Activated CD4-positive, alpha-beta memory T cell treated with anti-CD3 and anti-CD28 coated beads for 36 hours (primary cell): ENCODE measurements at places on chromosomes 1 and 21. TPM values are rescaled to one million over a fixed set of nuclear protein-coding genes. Genes with fewer than 3 reads are reported as not detected.

DNA sequence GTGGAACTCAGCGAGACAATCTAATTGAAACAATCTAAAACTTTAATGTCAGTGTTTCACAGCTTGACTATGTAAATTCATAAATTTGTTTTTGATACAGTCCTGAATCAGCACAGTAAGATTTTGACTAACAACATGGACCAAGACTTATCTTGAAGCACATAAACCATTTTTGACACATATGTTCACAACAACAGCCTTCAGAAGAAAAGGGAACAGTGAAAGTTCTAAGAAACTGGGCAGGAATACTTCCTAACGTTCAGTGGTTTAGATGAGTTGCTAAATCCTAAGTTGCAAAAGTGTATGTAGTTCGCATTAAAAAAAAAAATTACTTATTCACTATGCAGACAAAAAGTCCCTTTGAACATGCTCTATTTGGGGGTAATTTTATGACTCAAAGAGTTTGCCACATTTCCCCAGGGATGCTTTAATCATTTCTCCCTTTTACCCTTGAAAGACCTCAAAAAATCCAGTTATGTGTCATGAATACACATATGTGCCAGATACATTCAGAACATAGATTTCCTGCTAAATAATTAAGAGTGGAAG, 120.2 kb downstream of the MRPL39 start:
- no peak for DNase-seq

SOX13 gene
- 5.8 TPM for total RNA-seq

DNA sequence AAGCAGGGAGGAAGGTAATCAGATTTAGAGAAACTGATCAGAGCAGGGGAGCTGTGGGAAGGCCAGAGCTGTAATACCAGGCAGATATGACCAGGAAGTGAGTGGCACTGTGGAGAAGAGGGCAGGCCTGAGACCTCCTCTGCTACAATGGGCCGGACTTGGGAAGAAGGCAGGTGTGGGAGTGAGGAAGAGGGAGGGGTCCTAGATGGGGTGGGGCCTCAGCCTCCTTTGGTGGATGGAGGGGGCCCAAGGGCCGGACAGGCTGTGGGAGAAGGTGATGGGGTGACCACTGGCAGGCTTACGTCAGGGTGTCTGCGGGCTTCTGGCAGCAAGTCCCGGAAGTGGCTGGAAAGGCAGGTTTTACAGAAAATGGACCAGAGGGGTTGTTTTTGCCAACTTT, 5.0 kb upstream of the HPCA start:
- no peak for DNase-seq

- DNase-seq: peak; percentile 48
These were observed 38.1 kb upstream of the SYT14 start for GRCh38 chr1:209899948-209900347.

LHX8 gene
- not detected for total RNA-seq

GRCh38 chr21:42439284-42440186, 35.8 kb downstream of the UBASH3A start:
- peak; percentile 75 for DNase-seq

DNA sequence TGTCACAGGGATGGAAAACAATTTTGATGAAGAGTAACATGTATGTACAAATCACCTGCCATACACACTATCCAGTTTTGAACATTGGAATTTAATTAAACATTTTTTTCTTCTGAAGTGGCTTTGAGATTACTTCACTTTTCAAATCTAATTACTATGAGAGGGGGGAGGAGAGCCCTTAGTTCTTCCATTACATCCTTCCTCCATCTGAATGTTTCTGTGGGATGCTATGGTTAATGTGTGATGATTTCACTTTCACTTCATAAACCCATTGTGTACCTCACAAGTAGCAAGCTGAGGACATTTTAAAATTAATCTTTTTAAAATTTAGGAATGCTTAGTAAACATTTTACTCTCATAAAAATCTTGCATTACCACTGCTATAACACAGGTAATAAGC, 156.9 kb downstream of the RUNX1 start:
- DNase-seq: no peak

LCE1A gene
- not detected for total RNA-seq

GRCh38 chr1:153805886-153806719, 30.9 kb downstream of the SLC27A3 start:
- no peak for DNase-seq

DNA sequence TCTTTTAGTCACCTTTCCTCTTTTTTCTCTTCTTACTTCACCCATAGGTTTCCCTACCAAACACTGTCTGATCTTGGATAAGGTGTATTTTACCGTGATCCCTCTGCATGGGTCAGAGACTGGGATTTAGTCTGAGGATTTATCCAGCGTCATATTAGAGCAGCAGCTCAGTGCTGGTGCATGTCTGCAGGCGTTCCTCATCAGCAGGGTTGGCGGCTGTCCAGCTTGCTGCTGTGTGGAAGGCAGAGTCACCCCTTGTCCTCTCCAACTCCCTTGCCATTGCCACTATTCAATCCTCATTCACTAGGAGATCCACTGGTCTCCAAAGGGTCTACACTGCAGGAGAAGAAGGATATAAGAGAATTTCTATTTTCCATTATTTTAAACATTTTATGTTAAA, 7.3 kb upstream of the FAM78B start:
- no peak for DNase-seq

GRCh38 chr1:214086945-214087344, 99.2 kb downstream of the PROX1 start:
- no peak for DNase-seq

TMEM240 gene
- 0.29 TPM for total RNA-seq

DNA sequence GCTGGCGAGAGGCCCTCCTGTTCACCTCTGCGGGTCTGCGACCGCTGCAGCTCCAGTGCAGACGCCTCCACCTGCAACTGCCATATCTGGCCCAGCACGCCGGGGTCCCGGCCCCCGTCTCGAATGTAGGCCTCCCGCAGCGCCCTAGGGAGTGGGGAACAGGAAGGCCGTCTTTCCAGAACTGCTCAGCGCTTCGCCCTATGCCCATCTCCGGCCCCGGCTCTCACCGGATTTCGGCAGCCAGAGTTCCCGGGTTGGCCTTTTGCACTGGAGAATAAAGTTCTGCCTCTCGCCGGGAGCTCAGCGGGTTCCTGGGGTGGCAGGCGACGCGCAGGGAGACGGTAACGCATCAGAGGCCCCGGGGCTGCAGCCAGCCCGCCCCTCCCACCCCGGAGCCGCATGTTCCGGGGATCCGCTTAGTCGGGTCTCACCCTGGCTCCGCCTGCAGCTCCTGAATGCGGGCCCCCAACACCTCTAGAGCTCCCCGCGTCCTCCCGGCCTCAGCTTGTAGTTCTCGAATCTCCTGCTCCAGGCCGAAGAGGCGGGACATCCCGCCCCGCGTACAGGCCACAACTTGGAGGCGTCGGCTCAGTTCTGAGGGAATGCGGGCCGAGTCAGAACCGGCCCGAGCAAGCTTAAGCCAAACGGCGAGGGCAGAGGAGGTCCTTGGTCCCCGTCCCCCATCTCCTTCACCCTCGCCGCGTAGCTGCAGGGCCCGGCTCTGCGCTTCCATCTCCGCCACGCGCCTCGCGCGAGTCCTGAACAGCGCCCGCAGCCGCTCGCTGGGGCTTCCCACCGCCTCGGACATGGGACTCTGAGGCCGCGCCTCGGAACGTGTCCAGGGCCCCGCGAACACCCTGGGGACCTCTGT, 1.1 kb downstream of the CCDC17 start:
- no peak for DNase-seq

GRCh38 chr21:42042651-42043050, 28.5 kb upstream of the UMODL1 start:
- DNase-seq: no peak

GRCh38 chr1:27203946-27204345, 30.5 kb upstream of the WDTC1 start:
- no peak for DNase-seq

DNA sequence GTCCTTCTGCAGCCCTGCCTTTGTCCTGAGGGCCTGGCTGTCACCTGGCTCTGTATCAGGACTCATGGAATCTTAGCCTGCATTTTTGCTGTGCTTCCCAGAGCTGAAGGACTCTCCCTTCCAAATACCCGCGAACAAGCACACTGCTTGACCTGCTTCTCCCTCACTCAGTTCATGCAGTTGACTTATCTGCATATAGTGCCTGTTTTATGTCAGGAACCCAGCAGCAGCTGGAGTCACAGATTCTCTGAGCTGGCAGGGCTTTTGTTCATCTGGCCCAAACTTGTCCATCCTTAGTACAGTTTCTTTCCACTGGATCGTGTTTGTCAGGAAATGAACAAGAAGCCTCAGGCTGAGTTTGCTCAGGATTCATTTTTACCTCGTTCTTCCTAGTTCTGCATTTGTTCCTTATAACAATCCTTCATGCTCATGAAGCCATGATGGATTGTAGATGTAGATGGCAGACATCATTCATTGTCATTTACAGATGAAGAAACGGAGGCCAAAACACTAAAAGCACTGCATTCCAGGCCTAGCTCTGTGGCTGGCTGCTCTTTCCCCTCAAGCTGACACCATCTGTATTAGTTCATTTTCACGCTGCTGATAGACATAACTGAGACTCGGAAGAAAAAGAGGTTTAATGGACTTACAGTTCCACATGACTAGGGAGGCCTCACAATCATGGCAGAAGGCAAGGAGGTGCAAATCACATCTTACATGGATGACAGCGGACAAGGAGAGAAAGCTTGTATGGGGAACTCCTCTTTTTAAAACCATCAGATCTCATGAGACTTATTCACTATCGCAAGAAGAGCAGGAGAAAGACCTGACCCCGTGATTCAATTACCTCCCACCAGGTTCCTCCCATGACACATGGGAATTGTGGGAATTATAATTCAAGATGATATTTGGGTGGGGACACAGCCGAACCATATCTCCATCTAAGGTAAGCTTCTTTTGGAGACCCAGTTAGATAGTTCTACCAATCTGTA, 150.9 kb downstream of the HIVEP3 start:
- DNase-seq: peak; percentile 1

SPRR2B gene
- total RNA-seq: not detected

- no peak for DNase-seq
These were observed 296.2 kb upstream of the VAMP3 start for GRCh38 chr1:7474786-7475502.

- peak; percentile 93 for DNase-seq
These were observed 233.0 kb upstream of the IRF2BP2 start for GRCh38 chr1:234842726-234843641.

DNA sequence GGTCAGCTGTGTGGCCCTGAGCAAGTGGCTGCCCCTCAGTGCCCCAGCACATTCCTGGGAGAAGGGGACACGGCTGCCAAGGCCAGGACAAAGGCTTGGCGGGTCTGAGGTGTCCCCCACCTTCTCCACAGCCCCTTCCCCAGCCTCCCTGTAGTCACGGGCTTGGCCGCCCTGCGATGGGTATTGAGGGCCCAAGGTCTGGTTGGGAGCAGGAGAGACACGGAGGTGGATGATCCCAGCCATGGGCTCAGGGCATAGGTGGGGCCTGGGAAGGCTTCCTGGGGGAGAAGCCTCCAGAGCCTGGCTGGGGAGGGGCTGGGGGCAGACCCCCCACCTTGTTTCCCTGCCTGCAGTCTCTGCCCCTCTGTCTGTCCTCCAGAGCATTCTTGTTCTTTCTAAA, 27.0 kb downstream of the TTC39A start:
- no peak for DNase-seq

- no peak for DNase-seq
These were observed 206.9 kb downstream of the ASTN1 start for GRCh38 chr1:176957603-176958002.

LMX1A gene
- not detected for total RNA-seq

- no peak for DNase-seq
These were observed 4.7 kb downstream of the SUMO3 start for GRCh38 chr21:44813149-44813548.

DNA sequence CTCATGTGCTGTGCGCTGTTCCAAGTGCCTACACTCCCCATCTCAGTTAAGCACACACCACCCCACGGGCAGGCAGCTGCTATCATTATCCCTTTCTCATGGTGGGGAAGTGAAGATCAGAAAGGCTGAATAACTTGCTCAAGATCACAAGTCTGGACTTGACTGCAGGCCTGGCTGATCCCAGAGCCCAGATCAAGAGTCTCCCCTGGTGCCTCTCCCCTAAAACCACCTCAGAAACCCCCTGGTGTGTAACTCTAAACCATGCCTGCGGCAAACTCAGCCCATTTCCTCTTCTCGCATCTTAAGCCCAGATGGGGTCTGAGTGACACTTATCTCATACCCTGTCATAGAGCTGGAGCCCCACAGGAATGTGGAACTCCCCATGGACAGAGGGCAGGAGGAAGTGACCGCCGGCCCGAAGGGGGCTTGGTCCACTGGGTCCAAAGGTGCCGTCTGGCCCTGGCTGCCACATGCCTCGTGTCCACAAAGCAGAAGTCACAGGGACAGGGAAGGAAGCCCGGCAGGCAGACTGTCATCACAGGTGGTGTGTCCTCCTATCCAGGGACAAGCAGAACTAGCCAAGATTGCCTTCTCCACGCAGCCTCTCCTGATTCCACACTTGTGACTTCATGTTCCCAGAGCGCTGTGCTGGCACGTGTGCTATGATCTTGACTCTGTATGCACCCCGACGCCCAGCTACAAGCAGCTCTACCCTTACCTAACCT, 92.1 kb downstream of the SYF2 start:
- DNase-seq: no peak

GRCh38 chr1:31799196-31799894, 16.5 kb downstream of the SPOCD1 start:
- peak; percentile 8 for DNase-seq

GRCh38 chr1:234868296-234869147, 258.5 kb upstream of the IRF2BP2 start:
- DNase-seq: no peak

DNA sequence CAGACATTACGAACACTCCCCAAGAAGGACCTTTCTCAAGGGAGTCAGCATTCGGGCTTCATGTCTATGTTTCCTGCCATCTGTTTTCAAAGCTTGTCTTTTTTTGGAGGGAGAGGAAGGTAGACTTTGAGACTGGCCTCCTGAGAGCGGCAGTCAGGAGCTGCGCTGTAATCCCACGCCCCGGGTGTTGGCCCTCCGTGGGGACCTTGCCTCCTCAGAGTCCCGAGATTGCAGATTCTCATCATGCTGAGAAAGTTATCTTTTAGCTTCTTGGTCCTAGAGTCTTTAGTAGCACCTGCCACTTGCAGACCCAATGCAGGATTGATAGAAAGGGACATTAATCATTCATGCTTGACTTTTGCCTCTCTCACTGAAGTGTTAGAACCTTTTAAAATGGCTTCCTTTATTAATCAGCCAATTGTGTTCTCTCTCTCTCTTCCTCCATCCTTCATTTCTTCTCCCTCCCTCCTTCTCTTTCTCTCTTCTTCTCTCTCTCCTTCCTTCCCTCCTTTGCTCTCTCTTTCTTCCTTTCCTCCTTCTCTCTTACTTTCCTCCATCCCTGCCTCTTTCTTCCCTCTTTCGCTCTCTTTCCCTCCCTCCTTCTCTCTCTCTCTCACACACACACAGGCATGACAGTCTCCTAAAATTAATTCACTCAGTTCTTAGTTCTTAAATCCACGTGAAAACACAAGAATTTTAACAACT, 25.2 kb upstream of the GNPAT start:
- DNase-seq: no peak
